CD4-positive, alpha-beta T cell treated with Interferon gamma for 1 hour (primary cell): ENCODE measurements at places on chromosomes 2 and 18.

- no peak for DNase-seq
These were observed 264.9 kb downstream of the ALPK2 start for GRCh38 chr18:58363767-58364540.

GRCh38 chr18:53947092-53947640 is 277.3 kb downstream of the MBD2 start:
- no peak for DNase-seq

DNA sequence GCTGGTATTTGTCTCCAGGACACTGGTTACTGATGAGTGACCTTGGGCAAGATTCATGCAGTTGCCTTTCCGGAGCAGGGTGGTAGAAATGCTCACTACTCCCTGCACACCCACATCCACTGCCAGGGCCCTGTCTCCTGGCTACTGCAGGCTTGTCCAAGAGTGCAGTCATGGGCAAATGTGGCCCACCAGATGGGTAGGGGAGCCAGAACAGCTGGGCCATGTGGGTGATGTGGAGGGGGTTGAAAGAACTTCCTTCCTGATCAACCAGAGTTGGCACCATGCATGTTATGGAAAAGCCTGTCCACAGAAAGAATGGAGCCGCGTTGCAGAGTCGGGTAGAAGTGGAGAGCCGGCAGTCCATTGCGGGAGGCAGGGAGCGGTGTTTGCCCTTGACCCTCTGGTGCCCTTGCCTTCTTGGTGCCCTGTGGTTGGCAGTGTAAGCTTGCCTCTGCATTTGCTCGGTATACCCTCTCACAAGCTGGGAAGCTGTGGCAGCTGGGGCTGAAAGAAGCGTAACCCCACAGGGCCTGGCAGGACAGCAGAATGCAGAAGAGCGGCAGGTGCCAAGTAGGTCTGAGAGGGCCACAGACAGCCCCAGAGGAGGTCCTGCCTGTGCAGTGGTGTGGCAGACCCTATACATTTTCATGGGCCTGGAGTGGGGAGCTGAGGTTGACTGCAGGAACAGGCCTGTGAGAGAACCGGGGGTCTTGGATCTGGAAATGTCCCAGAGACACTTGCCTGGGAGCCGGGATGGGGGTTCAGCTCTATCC is 253.2 kb downstream of the TFCP2L1 start:
- DNase-seq: no peak

DNA sequence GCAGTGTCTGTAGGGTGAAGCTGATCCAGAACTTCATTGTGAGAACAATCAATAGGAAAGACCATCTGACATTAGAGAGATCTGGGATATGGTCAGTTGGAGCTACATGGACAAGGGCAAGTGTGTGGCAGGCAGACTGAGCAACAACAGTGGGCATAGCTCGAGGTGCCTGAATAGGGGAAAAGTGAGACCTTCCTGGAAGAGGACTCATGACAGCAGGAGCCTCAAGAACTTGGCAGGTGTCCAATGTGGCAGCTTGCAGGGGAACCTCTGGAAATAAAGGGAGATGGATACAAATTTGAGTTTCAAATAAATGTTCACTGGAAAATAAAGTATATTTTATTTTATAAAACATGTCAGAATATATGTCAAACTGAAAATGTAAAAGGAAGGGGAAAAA is 117.9 kb downstream of the TANC1 start:
- DNase-seq: no peak

DNA sequence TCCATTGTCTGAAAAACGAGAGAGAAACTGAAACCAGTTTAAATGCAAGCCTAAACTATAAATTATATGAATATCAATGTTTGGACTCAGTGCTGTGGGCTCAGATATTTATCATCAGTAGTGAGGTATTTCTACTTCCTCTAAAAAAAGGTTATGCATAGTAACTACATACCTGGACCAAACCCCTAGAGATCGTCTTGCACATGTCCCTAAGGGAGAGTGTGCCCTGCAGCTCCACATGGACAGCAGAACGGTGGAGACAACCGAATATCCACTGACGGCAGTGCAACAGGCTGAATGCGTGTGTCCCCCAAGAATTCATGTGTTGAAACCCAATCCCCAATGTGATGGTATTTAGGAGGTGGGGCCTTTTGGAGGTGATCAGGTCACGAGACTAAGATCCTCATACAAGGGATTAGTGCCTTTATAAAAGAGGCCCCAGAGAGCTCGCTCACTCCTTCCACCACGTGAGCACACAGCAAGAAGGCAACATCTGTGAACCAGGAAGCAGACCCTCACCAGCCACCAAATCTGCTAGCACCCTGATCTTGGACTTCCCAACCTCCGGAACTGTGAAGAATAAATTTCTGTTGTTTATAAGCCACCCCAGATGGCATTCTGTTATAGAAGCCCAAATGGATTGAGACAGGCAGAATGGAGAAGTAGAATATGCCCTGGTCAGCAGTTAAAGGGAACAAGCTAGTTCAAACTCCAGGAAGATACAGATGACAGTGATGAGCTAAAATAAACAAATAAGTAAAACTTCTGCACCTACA is 208.4 kb downstream of the ANAPC1 start:
- DNase-seq: no peak
